ENCODE measurements at places on chromosomes 7 and 10. TPM values are rescaled to one million over a fixed set of nuclear protein-coding genes. Genes with fewer than 3 reads are reported as not detected.

CACNB2 gene
- 2.1 TPM for total RNA-seq

DGKI gene
- 4.7 TPM for total RNA-seq

ADCK2 gene
- 14.1 TPM for total RNA-seq

HTRA1 gene
- 156 TPM for total RNA-seq

GRCh38 chr7:140423501-140423900 lies 19.6 kb downstream of the RAB19 start:
- no peak for DNase-seq

GRCh38 chr7:107879400-107880035 lies 11.5 kb upstream of the DLD start:
- peak; percentile 67 for DNase-seq

DNA sequence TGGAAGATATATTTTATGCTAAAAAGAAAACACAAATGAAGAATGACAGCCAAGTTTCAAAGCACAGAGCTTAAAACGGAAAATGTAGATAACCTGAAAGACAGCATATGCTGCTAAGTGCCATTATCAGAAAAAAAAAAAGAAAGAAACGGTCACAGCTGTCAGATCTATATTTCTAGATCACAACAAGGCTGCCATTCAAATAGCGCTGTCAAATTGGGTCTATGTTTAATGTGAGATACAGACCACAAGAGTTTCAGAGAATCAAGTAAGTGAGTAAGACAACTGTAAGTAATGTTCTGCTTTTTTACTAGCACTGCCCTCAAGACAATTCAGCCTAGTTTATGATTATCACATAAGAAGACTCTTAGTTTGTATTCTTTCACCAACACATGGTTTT lies 66.1 kb upstream of the RNF148 start:
- no peak for DNase-seq

DNA sequence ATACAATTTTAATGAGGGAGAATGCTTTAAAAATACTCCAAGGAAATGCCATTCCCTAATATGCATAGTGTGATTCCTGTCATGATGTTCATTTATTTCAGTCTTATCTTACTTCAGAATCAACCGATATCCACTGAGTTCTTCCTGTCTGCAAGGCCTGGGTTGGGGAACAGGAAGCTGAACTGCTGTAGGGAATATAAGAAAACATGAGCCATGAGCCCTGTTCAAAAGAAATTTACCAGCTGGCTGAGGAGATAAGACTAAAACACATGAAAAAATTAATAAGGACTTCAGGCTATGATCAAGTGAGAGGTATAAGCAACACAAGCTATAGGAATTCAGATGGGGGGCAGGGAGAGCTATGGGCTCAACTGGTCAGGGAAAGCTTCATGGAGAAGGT lies 184.7 kb downstream of the PLPP4 start:
- no peak for DNase-seq

- no peak for DNase-seq
These were observed 60.4 kb downstream of the ARL4A start for GRCh38 chr7:12747687-12748306.
